ENCODE measurements at places on chromosomes 3 and 15.

- no peak for DNase-seq
Observed at GRCh38 chr3:72681598-72681997, 166.6 kb downstream of the SHQ1 start.

DNA sequence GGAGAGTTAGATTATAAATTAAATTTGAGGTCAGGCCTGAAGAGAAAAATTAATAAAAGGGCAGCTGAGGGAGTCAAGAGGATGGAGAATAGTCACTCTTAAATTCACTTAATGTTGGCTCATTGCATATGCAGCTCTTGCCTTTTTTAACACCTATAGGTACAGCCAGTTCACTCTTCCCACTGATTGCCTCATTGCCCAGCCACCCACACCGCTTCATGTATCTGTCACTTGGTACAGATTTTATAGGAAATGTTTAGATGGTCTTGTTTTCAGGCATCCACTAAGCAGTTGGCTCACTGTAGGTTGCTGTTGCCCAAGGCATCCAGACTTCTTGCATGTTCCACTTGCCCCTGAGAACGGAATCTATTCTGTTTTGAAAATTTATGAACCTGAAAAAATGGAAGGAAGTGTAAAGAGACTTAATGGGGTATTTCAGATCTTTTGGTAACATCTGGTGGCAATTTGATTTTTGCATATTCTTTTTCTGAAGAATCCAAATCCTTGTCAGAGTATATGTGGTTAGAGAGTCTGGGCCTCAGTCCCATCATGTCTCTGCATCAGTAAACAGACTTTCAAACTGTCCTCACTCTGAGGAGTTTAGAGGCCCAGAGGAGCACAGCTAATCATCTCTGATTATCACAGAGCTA, 151.9 kb downstream of the RBPMS2 start:
- DNase-seq: no peak

- no peak for DNase-seq
Observed at GRCh38 chr3:12992629-12993516, 80.4 kb downstream of the IQSEC1 start.

DNA sequence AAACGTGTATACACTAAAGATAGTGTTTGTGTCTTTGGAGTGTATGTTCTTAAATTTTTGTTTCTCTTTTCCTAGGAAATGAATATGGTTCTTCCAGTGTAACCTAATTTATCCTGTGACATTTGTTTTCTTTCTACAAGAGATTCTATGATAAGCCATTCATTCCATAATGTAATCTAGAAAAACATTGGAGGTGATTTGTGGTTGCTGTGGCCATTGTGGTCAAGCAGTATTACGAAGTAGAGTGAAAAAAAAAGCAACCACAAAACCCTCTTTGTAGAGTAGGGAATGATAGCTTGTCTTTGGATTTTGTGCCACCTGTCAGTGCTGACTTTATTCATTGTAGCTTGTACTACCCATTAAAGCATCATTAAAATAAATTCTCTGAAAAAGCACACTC, 1209.6 kb downstream of the ZPLD1 start:
- no peak for DNase-seq

GRCh38 chr3:5292512-5292911, 105.0 kb downstream of the EDEM1 start:
- no peak for DNase-seq

GRCh38 chr3:24299246-24299805, 195.3 kb downstream of the THRB start:
- no peak for DNase-seq

GRCh38 chr3:42014458-42014920, 52.6 kb upstream of the ULK4 start:
- DNase-seq: peak; percentile 63

- DNase-seq: no peak
Observed at GRCh38 chr3:122186372-122186771, 2.9 kb downstream of the CASR start.

GRCh38 chr15:25668236-25668795, 194.8 kb downstream of the ATP10A start:
- DNase-seq: no peak

DNA sequence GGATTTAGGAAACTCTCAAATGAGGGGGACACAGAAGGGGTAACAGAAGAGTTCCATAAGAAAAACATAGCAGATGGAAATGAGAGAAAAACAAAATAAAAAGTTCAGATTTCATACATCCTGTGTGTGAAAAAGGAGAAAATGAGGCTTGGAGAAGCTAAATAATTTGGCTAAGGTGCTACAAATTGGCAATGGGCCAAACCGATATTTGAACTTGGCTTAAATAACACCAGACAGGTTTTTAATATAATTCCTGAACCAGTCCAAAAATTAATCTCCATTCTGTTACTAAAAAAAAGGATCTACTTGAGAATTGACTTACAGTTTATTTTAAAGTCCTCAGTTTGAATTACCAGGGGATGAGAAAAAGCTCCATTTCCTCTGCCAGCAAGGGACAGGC, 342.9 kb upstream of the DPH6 start:
- no peak for DNase-seq

DNA sequence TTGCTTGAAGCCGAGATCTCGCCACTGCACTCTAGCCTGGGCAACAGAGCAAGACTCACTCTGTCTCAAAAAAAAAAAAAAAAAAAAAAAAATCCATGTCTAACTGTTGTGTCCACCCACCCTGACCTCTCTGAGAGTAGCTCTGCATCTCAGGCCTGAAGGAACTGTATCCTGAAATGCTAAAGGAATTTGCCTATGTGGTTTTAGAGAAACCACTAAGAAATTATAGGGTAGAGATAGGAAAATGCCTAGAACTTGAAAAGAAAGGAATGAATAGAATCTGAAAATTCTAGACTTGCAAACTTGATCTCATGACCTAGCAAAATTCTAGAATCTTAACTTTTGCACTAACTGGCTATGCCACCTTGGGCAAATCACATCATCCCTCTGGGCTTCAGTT, 217.5 kb upstream of the ROPN1 start:
- DNase-seq: no peak

GRCh38 chr3:11591002-11591355, 52.7 kb downstream of the VGLL4 start:
- DNase-seq: no peak

DNA sequence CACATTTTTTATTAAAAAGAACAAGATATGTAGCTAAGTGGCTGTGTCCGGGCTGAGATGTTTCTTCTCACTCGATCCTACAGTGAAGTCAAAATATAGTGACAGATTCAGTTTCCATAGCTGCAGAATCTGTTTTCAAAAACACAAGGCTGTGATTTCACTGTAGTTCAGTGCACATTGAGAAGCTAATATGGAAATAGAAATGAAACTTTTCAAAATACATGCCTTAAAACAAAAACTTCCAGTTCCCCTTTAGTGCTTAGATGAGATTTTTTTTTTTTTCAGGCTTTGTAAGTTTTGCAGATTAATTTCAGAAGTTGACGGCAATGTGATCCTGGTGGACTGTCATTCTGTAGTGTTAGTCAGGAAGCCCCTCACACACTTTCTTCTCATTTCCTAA, 23.8 kb upstream of the TRAK1 start:
- peak; percentile 86 for DNase-seq

DNA sequence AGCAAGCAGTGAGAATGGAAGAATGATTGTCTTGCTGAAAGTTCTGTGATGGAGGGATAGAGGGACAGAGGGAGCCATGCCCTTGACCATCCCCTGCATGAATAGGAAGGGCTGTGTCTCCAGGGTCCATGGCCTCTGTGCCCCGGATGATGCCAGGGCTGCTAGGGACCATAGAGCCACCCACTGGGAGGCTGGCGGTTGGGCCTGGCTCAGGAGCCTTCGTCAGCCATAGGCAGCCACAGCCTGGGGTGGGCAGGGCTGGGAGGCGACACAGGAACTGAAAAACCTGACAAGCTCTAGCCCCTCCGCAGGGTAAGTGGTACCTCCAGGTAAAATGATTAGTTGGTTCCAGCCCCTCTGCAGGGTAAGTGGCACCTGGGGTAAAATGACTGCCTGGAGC, 19.1 kb upstream of the LAMP3 start:
- no peak for DNase-seq

GRCh38 chr15:29377161-29377560, 107.5 kb upstream of the NSMCE3 start:
- no peak for DNase-seq

GRCh38 chr3:4306860-4307259, 3.7 kb downstream of the SETMAR start:
- no peak for DNase-seq

GRCh38 chr15:78822514-78822913, 11.2 kb upstream of the ADAMTS7 start:
- no peak for DNase-seq

DNA sequence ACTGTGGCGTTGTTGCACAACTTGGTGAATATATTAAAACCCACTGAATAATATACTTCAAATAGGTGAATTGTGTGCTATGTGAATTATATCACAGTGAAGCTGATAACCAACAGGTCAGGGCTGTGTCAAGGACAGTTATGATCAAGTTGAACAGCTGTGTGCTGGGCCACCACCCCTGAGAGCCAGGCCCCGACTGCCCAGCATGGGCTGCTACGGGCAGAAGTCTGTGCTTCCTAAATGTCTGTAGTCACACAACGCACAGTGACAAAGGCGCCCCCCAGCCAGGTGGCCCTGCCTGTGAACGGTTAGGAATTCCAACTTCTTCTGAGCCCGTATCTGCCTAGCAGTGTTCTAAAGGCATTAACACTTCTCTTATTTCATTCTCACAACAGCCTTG, 32.8 kb downstream of the TKT start:
- no peak for DNase-seq

DNA sequence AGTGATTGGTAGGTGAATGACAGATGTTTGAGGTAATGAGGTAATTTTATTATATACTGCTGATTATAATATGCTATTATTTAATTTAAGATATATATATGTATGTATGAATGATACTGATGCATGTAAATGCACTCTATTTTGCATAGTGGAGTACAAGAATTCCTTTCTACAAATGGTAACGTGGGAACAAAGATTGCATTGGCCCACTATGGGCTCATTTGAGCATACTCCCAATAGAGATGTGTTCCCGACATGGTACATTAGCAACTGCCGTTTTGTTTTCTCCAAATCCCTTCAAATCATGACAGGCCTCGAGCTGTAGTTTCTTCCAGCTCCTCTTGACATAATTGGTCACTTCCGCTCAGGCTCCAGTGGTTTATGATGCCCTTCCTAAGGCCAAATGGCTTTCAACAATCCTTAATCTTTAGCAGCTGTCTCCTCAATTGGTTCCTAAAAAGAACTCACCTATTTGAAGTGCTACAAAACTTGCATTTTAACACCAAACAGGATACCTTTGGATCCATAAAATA, 266.1 kb downstream of the ADAMTSL3 start:
- DNase-seq: no peak

GRCh38 chr3:149145974-149146373, 16.5 kb downstream of the HPS3 start:
- peak; percentile 5 for DNase-seq

GRCh38 chr3:105979961-105980360, 111.1 kb upstream of the CBLB start:
- no peak for DNase-seq

DNA sequence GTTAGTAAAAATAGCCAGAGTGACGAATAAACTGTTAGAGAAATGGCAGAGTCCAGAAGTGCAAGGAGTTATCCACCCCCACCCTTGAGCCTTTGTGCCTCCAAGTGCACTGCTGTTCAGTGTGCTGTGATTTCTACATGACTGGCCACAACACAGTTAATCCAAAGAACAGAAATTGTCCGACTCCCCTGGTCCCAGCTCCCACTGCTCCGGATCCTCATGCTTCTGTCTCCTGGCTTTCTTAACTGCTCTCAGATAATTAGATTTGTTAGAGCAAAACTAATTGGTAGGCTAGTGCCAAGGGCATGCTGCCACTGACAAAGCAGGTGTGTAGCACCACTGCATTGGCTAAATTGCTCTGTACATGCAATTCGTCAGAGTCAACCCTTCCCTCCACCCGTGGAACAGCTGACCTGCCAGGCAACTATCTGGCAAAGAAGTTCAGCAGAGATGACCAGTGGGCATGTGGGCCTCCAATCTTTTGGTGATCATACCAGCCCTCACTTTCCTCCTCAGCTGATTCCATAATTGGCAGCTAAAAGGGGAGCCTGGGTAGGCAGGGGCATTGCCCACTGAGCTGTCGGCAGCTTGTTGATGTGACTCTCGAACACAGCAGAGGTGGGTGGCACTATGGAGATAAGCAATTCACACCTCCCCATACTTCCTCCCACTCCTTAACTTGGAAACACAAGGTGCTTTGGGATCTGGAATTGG, 18.9 kb upstream of the ACAP2 start:
- no peak for DNase-seq

GRCh38 chr3:70774641-70775040, 462.2 kb upstream of the MDFIC2 start:
- no peak for DNase-seq

DNA sequence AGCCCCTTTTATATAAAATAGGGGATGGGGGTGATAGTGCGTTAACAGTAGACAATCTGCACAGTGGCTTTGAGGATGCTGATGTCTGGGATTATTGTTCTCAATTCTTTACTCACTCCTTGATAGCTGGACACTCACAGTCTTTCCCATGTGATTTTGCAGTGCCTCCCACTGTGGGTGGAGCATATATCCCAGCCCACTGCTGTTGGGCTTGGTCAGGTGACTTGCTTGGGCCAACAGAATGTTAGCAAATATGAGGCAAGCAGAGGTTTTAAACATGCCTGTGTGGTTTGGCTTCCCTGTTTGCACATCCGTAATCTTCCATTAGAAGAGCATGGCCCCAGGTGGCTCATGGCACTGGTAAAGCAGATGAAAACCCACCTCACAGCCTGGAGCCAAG, 46.5 kb downstream of the CPA3 start:
- no peak for DNase-seq

GRCh38 chr15:46938169-46938568, 779.1 kb upstream of the SEMA6D start:
- no peak for DNase-seq

- DNase-seq: no peak
Observed at GRCh38 chr3:186374376-186374775, 12.3 kb upstream of the DGKG start.

GRCh38 chr3:2096216-2096615, 2.5 kb upstream of the CNTN4 start:
- peak; percentile 40 for DNase-seq

DNA sequence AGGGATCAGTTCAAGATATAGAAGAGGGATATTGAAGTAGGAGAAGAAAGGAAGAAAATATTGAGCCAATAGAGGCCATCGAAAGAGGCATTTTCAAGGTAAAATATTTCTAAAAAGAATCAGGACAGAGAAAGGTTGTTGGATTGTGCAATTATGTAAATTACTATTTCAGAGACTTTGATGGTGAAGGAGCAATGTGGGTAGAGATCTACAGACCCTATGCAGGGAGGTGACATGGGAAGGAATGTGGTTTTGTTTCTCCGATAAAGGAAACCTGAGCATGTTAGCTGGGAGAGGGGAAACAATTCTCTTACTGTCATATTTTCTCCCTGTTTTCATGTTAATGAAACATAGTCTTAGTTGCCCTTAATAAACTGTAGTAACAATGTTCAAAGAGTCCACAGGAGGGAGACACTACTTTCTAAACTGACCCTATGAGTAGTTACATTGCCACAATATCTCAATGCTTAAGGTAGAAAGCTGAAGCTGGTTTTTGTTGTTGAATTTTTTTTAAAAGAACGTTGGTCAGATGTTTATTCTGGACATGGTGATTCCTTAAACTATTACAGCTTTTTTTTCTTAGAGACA, 133.3 kb downstream of the GRM7 start:
- DNase-seq: no peak
